ENCODE measurements at places on chromosomes 11 and 22.

DNA sequence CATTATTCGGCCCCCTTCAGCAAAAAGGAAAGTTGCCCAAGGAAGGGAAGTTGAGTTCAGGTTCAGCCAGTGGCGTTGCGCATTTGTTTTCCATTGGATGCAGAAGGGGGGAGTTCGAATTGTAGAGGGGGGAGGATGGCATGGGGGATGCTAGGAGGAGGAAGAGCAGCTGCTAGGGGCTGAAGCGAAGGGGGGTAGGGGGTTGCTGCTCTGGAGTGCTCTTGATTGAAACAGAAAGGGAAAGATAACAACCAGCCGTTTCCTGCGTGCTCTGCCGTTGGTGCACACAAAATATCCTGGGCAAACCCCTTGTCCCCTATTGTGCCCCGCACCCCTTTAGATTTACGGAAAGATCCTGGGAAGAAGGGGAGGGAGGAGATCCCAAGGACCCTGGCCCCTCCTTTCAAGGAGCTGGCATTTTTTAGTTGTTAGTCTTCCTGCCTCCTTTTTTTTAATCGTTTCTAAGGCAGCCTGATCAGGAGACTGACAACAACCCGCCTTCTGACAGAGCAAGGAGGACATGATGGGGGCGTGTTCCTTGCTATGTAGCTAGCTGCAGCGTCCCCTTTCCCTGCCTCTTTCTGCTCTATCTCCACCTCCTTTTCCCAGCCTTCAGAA lies 2.1 kb downstream of the KMT2A start:
- no peak for DNase-seq

- DNase-seq = no peak
Measured at GRCh38 chr11:79390923-79391322, 49.9 kb downstream of the TENM4 start.

DNA sequence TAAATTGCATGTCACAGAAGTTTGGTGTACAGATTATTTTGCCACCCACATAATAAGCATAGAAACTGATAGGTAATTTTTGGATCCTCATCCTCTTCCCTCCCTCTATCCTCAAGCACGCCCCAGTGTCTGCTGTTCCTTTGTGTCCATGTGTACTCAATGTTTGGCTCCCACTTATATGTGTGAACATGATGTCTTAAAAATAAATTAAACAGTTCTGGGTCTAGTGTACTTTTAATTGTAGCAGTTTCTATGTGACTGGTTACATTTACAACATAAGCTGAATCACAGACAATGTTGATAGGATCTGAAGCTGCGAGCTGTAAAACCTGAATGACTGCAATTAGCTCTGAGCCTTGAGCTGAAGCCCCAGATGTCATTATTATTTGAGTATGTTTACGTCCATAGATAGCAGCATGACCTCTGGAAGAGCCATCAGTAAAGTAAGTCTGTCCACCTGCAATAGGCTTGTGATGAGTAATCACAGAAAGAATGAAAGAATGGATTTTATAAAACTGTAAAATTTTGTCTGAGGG lies 29.7 kb downstream of the OR10A6 start:
- DNase-seq = no peak

DNA sequence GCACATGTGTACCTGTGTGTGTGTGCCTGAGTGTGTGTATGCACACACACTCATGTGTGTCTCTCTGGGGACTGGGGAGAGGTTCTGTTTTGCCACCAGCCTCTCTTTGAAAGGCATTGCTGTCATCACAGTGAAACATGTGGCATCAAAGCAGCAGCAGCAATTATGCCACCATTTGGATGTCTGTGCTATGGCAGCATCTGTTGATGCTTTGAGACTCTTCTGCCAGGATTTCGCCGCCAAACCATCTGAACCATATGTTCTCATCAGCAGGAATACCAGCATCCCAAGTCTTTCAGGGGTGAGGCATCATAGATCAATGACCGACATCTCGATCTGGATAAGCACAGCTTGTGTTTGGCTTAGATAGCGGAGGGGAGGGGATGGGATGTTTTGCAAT lies 168.6 kb downstream of the FAT3 start:
- DNase-seq = no peak

DNA sequence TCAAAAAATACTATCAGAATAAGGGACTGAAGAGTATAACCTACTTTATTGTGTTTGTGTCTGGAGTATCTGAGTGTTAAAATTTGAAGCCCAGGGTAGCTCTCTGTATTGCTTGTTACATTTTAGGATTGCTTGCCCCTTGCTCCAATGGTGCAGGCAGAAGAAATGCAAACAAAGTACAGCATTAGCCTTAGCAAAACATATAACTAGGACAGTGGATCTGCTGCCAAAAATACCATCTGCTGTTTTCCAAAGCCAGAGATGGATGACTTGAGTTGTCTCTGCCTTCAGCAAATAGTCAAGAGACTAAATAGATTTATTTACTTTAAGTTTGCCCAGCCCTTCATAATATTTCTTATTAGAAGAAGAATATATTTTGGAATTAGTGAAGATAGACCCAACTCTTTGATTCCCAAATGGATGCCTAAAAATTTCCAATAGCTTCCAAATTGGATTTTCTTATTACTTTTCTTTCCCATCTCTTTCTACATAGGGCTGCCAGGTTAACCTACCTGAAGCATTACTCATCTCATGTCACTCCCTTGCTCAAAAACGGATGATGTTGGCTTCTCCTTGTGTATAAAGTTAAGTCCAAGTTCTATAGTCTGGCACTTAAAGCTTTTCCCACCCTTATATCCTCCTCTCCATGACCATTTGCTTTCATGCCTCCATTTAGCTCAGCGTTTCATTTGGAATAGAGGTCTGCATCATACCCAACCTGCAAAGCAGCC lies 66.3 kb downstream of the LDLRAD3 start:
- no peak for DNase-seq

DNA sequence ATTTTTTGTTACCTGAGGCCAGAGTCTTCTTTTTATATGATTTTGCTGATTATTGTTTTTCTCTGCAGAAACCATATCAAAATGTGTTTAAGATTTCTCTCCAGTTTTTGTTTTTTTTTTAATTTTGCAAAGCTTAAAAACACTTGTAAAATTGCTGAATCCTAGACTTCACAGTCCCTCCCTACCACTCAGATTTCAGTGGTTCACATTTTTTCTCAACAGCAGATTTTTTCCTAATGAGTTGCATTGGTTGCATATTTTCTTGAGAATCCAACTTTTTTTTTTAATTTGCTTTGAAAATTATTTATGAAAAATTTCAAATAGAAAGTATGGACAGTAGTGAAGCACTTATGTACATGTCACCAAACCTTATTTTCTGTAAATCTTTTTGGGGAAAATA lies 5.8 kb downstream of the ARL14EP start:
- no peak for DNase-seq
